NT2/D1 (cell line): ENCODE measurements at places on chromosomes 4 and X.

GRCh38 chr4:156790866-156791265, 180.7 kb downstream of the PDGFC start:
- peak; percentile 8 for DNase-seq

DNA sequence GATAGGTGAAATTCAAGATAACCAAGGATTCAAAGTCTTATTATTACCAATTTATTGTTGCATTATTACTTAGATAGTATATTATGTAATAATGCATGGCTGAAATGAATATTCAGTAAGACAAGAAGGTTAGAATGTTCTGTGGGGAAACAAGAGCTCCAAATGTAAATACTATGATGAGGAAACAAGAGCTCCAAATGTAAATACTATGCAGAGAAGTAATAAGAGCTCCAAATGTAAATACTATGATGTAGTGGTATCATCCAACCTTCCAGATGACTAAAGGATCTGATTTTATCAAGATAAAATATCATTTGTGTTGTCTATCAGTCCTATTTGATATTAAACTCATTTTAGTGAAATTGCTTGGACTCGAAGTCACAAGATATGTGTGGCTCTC, 82.2 kb upstream of the PCDH18 start:
- no peak for DNase-seq

- no peak for DNase-seq
Measured at GRCh38 chrX:150225266-150225665, 137.9 kb upstream of the MAMLD1 start.

GRCh38 chr4:152434011-152434410, 101.9 kb downstream of the FBXW7 start:
- DNase-seq, result no peak

GRCh38 chr4:12445711-12446235, 1017.1 kb upstream of the HS3ST1 start:
- DNase-seq, result no peak

DNA sequence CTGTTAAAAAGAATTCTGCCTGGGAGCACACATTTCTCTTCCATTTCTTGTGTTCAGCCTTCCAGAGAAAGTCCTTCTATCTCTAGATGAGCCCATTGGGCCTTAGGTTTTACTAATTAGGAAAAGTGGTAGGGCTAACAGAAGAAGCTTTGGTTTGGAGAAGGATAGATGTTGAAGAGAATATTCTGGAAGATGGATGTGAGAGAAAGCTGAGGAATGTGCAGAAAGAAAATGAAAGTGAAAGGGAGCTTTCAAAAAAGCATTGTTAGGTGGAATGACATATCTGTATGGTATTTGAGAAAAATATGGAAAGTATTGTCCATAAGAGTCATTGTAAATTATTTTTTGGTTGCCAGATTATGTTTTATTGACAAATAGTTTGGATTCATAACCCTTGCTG, 474.8 kb upstream of the SLIT2 start:
- no peak for DNase-seq

GRCh38 chr4:183356931-183357675, 34.9 kb upstream of the CLDN24 start:
- DNase-seq, result no peak

DNA sequence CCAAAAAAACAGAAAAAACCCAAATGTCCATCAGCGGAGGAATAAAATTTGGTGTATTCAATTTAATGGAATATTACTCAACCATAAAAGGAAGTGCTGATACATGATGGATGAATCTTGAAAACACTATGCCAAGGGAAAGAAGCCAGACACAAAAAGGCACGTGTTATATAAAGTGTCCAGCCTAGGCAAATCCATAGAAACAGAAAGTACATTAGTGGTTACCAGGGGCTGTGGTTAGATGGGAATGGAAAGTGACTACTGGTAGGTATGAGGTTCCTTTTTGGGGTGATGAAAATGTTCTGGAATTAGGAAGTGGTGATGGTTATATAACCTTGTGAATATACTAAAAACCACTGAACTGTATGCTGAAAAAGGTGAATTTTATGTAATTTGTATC, 3.5 kb upstream of the CDKL2 start:
- no peak for DNase-seq

GRCh38 chrX:56503941-56504673, 59.3 kb upstream of the UBQLN2 start:
- no peak for DNase-seq

GRCh38 chr4:21722157-21722839, 226.3 kb downstream of the KCNIP4 start:
- no peak for DNase-seq

DNA sequence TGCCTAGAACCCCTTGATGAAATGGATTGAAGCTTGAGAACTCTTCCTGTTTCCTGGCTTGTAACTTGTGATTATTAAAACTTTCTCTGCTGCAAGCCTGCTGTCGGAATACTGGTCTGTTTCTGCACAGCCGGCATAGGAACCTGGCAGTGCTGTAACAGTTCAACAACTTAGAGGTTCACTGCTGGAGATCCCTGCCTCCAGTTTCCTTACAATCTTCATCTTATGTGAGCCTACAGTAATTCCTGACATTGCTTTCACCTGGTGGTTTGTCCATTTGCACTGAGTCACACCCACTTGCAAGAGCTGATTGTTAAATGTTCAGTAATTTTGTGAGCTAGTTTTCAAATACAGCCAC, 1.3 kb upstream of the SEPSECS start:
- DNase-seq, result no peak

DNA sequence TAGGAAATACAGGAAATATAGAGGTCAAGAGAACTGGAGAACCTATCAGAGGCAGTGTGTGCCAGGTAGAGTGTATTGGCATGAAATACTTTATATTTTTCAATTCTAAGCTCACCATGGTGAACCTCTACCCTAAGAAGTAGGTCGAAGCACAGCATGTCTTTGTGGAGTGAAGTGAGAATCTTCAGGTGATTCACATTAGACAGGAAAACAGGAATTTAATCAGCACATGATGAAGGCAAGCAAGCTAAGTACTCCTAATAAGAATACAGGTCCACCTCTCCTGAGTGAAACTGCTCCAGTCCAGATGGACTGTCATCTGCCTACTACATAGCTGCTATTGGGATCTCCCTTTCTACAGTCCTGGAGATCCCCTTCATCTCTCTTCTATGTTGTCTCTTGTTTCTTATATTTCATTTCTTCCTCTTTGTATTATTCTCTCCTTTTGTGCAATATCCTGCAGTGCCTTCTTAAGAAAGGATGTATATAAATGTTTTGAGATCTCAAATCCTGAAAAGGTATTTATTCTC, 159.0 kb downstream of the LRBA start:
- no peak for DNase-seq

DNA sequence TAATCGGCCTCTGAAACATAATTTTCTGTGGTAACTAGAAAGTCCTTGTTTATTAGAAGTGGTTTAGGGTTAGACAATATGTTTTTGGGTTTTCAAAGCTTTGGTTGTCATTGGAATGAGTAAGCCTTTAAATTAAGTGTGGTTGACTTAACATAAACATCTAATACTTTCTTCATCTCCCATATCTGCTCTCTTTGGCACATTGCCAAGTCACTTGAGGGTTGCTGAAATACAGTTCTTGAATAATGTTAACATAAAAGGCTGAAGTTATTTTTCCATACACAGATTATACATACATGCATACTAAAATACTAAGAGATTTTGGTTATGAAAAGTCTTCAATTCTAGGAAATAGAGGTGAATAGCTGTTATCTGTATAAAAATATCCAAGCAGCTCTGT, 241.7 kb upstream of the BMP3 start:
- no peak for DNase-seq

DNA sequence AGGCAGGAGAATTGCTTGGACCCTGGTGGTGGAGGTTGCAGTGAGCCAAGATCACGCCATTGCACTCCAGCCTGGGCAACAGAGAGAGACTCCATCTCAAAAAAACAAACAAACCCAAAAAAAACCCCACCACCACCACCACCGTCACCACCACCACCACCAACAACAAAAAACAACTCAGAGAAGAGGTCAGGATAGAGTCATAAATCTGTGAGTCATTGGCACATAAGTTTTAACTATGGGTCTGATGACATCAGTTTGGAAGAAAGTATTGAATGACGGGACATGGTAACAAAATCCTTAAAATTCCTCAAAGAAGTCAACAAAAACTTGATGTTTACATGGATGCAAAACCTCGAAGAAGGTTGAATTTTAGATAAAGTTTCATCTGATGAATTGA, 288.0 kb upstream of the SFRP2 start:
- no peak for DNase-seq

DNA sequence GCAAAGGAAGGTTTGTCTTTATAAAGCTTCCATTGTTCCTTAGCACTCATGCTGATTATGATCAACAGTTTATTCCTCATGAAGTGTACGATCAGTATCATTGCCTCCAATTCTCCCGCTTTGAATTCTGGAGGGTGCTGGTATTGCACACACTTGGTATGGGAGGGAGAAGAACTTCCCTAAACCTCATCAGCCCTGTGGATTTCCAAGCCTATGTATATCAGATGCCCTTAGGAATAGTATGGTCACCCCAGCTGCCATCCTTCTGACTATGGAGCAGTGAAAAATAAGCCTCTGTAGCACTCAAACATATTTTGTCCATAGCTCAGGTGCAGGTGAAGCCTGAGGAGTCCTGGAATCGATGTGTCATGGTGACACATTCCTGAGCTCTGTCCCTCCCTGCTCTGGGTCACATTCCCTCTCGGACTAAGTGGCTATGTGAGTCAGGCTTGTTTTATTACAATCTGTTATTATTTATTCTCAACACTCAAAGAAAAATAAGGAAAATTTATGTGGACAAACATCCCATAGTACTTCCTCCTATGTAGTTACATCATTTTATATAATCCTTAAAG, 2.0 kb upstream of the ZDHHC9 start:
- no peak for DNase-seq

GRCh38 chr4:86452924-86453531, 93.2 kb upstream of the MAPK10 start:
- no peak for DNase-seq

DNA sequence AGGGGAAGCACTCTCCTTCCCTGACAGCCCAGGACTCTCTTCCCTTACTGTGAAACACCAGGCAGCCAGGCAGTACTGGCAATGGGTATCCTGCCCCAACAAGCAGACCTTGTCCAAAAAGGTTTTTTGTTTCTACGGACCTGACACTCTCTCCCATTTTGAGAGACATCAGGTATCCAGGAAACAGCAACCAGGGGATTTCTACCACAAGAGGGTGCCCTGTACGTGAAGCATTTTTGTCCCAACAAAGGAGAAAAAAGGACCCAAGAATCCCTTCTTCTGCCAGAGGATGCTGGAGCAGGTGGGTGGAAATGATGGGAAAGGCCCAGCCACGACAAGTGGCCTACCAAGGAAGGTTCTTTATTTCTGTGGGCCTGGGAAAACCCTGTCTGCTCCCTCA, 65.7 kb upstream of the FGF13 start:
- DNase-seq, result no peak

DNA sequence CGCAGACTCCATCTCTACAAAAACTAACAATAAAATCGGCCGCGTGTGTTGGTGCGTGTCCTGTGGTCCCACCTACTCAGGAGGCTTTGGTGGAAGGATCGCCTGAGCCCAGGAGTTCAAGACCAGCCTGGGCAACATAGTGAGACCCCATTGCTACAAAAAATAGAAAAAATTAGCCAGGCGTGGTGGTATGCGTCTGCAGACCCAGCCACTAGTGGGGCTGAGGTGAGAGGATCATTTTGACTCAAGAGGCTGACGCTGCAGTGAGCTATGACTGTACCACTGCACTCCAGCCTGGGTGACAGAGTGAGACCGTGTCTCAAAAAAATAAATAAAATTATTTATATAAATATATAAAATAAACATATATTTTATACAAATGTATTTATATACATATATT, 22.3 kb downstream of the ASMTL start:
- no peak for DNase-seq

DNA sequence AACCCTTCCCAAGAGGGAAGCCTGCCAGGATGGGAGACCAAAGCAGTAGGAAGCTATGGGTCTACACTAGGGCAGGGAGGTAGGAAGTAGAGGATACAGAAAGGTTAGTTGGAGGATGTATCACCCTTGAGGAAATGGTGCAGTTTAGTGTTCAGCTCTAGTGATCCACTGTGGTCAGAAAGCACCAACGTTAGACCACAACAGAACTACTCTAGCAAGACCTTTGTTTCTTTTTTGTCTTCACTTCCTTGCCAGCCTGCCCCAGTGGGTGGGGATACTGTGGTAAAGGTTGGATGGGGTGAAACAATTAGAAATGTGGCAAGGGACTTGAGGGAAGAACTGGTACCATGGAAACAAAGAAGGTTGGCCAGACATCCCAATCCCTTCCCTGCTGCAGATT, 83.3 kb downstream of the DDIT4L start:
- no peak for DNase-seq

DNA sequence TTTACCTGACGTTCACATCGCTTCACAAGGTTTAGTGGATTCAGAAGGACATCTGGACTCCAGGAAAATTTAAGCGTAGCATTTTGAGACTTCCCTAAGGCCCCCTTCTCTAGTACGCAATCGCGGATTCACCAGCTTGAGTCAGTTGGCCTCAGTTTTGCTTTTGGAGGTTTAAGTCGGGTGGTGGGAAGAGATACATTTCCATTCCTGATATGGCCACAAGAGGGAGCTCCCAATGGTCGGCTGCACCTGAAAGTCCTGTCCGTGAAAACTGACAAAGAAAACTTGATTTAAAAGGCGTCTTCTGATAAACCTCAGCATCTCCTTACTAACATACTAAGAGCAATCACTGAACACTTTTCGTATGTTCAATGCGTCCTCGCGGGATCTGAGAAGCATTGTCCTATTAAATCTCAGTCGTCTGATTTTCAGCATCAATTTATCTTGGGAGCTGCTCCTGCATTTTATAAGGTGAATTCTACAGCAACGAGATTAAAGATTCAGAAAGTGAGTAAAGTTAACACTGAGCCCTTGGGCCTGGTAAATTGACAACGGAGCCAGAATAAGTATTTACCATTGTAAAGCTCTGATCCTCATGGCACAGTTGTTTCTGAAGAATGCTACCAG, 50.6 kb downstream of the LGI2 start:
- peak; percentile 73 for DNase-seq

GRCh38 chr4:6065166-6065565, 46.9 kb upstream of the C4orf50 start:
- no peak for DNase-seq

GRCh38 chrX:9204560-9204959, 170.6 kb upstream of the FAM9B start:
- DNase-seq, result no peak

DNA sequence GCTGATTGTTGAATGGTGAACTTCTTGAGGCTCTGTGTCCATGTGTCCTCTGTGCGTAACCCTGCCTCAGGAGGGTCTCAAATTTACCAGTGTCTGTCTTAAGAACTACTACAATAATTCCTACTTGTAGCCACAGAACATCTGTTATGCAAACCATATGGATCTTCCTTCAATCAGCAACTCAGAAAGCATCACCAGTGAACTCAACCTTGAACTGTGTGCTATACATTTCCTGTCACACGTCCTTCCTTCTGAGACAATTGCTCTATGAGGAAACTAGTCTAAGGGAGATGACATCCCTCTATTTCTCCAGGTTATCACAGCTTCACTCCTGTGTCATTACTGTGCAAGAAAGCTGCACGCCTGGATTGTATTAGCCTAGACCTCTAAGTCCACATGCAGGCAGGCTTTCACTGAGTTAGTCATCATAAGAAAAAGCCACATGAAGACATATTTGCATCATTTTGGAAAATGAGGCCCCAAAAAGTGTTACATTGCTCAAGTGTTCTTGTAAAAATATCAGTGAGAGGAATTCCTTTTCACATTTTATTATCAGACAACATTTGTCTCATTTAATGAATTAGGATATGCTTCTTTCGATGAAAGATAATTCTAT, 157.8 kb downstream of the AFF2 start:
- no peak for DNase-seq
